ENCODE measurements at places on chromosomes 6 and 20. TPM values are rescaled to one million over a fixed set of nuclear protein-coding genes. Genes with fewer than 3 reads are reported as not detected.

- DNase-seq, result no peak
Measured at GRCh38 chr20:47278907-47279348, 77.6 kb downstream of the ZMYND8 start.

The ELOVL2 gene
- not detected for total RNA-seq

DNA sequence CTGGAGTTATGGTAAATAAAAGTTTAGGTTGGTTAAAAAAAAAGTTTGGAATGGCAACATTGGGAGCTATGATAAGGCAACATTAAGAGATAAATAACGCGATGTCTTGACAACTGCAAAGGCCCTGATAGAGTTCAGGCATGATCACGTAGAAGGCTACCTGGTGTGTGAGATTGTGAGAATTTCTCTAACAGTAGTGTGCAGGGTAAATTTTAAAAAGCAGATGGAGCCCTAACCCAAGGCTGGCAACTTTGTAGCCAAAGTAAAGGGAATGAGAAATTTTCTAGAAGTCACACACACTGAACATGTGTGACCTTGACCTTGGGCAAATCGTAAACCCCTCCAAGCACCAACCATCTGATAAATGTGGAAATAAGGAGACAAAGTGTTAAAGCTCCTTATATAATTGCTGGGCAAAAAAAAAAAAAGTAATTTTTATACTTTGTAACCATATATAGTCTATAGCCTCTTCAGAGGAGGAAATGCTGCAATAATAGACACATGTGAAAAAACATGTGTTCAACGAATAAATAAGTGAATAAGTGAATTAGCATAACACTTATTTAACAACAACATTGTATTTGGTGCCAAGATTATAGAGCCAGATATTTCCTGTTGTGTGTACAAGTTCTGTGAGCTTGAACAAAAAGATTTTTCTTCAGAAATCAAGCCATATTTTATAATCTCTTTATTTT, 18.2 kb downstream of the KCNQ5 start:
- DNase-seq, result no peak

- no peak for DNase-seq
Measured at GRCh38 chr20:32839982-32840285, 18.8 kb upstream of the EFCAB8 start.

The FAM162B gene
- not detected for total RNA-seq
